ENCODE measurements at places on chromosomes 7 and 10.

DNA sequence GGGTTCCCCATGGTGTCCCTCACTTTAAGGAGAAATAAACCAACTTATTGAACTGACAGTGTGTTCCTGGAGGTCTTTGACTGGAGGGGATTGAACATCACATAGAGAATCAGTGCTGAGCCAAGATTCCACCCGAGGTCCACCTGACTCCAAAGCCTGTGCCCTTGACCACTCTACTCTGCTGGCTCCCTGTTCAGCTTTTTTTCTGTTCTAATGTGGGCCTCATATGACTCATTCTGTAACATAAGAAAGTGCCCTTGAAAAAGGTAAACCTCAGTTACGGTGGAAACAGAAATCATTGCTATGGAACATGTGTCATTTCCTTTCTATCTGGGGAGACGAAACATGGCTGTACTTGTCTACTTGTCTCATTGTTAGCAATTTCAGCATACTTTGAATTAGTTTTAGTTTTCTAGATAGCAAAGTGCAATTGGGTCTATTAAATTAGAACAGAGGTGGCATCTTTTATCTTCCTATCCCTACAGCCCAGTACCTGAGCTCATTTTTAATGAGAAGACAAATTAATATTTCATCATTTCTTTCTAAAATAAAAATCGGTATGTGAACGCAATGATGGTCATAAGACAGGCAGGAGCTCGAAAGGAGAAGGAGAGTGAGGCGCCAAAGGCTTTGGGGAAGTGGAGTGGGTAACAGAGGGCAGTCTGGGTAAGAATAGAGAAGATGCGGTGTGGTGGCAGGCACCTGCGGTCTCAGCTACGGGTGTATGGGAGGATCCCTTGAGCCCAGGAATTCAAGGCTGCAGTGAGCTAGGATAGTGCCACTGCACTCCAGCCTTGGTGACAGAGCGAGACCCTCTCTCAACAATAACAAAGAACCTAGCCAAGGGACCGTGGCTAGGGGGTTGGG is 1.5 kb downstream of the GSDME start:
- DNase-seq, result no peak

DNA sequence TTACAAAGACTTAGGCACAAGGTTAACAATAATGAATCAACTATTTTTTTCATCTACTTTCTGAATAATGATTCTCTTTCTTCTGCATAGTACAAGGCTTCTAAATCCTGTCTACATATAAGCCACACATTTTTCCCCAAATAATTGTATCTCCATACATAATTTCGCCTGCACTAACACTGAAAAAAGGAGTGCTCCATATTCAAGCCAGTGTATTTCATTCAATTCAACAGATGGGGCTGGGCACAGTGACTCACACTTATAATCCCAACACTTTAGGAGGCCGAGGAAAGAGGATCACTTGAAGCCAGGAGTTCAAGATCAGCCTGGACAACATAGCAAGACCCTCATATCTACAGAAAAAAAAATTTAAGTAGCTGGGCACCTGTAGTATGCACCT is 86.0 kb upstream of the ZNF800 start:
- no peak for DNase-seq

GRCh38 chr7:25643770-25644394 is 415.6 kb upstream of the NPVF start:
- DNase-seq, result no peak

DNA sequence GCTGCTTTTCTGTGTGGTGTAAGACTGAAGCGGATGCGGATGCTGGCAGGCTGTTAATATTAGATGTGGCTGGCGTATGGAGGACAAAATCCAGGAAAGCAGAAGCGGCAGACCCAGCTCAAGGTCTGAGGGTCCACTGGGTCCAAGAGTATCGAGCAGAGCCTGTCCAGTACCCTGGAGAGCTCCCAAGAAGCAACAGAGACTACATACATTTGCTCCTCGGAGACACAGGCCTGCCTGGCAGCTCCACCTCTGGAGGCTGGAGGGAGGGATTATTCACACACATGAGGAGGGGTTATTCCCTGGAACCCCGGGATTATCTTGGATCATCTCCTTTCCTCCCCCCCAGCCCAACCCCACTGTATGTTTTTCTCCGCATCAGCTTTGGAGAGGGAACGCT is 31.3 kb upstream of the LOXL4 start:
- no peak for DNase-seq

GRCh38 chr7:80593869-80594586 is 44.4 kb upstream of the CD36 start:
- no peak for DNase-seq

- no peak for DNase-seq
These were observed 52.8 kb downstream of the LSMEM1 start for GRCh38 chr7:112533591-112533990.

- no peak for DNase-seq
These were observed 612.0 kb downstream of the CNTNAP2 start for GRCh38 chr7:146728611-146729010.

- peak; percentile 93 for DNase-seq
These were observed 167.6 kb downstream of the AMPH start for GRCh38 chr7:38463277-38464225.

DNA sequence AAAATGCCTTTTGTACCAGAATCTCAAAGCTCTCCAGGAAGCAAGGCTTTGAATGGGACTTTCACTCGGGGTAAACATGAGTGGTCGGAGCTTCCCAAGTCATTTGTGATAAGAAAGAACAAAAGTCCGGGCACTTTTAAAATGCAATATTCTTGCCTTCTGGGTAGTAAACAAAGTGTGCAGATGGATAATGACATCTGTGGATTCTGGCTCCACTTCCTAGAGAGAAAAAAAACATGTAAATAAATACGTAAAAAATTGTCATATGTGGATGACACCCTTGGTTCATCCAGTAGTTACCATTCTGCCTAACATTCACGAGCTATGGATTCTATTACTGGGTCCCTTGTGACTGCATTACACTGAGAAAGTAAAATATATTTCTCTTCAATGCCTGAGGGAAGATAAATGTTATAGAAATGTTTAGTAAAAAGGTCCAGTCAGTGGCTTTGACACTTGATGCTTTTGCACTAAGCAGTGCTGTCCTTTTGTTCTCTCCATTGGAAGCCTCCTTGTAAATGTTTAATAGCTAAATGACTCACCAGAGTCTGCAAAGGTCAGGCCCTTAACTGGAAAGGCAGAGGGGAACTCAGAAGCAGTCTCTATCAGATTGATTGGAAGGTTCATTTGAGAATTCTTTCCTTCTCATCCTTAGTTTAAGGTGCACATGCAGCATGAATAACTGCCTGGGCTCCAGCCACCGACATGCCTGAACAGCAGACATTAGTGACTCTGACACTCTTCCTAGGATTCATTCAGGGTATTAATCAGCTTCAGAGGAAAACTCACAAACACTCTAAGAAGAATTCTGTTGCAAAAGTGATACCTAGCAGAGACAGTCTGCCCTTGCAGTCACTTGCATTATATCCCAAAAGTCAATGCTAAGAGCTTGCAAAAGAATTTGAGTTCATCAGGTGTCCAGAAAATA is 11.7 kb upstream of the EDRF1 start:
- DNase-seq, result no peak

DNA sequence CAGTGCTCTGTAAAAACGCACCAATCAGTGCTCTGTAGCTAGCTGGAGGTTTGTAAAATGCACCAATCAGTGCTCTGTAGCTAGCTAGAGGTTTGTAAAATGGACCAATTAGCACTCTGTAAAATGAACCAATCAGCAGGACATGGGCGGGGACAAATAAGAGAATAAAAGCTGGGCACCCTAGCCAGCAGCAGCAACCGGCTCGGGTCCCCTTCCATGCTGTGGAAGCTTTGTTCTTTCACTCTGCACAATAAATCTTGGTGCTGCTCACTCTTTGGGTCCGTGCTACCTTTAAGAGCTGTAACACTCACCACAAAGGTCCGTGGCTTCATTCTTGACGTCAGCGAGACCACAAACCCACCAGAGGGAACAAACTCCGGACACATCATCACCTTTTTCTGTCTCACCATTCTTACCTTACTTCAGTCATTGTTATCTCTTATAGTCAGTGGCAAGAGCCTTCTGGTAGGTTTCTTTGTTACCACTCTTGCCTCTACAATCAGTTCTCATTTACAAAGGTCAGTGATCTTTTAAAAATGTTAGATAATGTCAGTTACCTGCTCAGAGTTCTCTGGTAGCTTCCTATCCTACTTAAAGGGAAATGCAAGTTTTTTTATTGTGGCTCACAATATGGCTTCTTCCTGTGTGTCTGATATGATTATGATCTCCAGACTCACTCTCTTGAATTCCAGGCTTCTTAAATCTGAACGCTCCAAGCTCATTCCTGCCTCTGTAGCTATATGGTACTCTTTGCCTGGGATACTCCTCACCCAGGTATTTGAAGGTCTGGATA is 4.5 kb downstream of the STAM start:
- DNase-seq, result peak; percentile 20

DNA sequence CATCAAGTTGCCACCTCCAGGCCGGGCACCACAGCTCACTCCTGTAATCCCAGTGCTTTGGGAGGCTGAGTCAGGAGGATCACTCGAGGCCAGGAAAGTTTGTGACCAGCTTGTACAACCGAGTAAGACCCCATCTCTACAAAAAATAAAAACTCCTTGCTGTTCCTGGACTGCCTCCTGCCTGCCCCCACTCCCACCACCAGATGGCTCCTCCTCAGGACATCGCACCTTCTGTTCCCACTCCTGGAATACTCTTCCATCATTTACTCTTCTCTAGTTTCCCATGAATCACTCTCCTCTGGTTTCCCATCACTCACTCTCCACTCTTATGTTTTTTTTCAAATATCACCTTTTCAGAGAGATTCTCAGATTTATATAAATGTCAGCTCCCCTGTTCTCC is 540.7 kb downstream of the CALN1 start:
- DNase-seq, result no peak

- DNase-seq, result no peak
These were observed 44.3 kb downstream of the PFKP start for GRCh38 chr10:3111621-3112163.

GRCh38 chr7:44477063-44477830 is 13.2 kb downstream of the NUDCD3 start:
- DNase-seq, result peak; percentile 44

DNA sequence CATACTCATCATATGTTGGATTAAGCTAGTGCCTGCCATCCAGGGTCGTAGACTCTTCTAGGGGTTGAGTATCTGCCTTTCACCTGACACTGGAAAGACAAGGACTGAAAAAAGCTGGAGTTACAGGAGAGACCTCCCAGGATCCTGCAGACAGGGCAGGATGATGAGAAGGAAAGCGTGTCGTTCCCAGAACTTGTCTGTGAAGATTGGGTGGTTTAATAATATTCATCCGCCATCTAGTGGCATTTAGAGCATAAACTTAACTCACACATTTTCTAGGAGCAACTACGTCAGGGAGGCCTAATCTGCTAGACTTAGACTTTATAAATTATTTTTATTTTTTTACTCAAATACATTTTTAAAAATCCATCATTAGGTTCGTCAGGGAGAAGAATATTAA is 59.6 kb downstream of the ADRB1 start:
- no peak for DNase-seq

DNA sequence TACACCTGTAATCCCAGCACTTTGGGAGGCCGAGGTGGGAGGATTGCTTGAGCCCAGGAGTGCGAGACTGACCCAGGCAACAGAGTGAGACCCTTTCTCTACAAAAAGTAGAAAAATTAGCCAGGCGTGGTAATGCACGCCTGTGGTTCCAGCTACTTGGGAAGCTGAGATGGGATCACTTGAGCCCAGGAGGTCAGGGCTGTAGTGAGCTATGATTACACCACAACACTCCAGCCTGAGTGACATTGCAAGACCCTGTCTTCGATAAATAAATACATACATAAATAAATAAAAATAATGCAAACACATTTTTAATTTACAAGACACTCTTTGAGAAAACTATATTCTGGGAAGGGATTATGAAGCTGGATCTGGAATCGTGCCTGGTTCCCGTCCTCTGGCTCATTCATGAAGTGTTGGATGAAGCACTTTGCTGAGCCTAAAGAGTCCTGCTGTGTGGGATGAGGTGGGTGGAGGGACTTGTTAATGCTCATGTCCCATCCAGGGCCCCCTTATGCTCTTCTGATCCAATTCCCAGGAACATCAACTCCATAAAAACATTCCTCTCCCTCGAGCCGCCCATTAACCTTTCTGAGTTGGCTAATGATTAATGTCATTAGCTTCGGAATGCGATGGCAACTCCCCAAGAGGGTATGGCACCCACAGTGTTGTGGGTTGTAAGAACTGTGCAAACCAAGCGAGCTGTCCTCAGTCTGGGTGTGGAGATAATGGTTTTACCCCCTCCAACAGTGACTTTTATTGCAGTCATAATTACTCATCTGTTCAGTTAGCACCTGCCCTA is 236.3 kb downstream of the BAMBI start:
- DNase-seq, result no peak

GRCh38 chr7:151876899-151877777 is at the start of gene PRKAG2:
PRKAG2 (minus strand) TSS chr7:151877115; CDS start chr7:151876620, 495 bp downstream.
- DNase-seq, result peak; percentile 76

- DNase-seq, result no peak
These were observed 36.1 kb downstream of the LRRN3 start for GRCh38 chr7:111126987-111127386.

DNA sequence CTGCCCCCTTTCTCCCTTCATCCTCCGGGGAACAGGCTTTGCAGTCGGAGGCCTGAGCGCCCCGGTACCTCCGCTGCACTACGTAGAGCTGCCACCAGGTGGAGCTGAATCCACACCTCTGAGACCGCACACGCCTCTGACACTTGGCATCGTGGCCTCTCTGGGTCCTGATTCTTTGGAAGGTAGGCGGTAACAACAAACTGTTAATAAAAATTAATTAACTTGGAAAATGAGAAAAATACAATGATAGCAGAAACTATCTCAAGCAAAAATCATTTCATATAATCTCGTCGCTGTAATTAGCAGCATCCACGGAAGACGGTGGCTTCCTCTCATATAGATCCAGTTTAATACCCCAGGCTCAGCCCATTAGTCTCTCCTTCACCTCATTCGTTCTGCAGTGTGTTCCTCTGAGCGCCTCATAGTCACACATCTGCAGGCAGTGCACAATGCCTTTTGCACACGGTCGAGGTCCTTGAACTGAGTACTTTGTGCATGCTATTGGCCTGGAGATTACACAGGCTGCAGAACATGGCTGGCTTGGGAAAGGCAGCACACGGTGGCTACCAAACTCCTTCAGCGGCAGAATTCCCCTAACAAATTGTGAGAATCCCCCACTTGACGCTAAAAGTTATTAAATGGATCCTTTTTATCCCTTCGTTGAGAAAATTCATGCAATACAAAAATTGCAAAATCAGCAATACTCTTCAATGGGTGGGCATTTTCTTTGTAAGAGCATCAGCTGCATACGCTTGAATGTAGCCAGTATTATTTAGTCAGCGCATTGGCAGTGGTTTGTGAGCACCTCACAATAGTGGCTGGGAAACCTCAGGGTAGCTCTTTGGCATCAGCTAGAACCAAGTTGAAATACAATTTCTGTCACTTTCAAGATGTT is 18.7 kb downstream of the OR9A2 start:
- DNase-seq, result peak; percentile 64
